ENCODE measurements at places on chromosomes 11 and 22. TPM values are rescaled to one million over a fixed set of nuclear protein-coding genes. Genes with fewer than 3 reads are reported as not detected.

Gene OR5A1
- not detected for total RNA-seq

Gene XBP1
- total RNA-seq: 139 TPM

Gene P2RY2
- not detected for total RNA-seq

DNA sequence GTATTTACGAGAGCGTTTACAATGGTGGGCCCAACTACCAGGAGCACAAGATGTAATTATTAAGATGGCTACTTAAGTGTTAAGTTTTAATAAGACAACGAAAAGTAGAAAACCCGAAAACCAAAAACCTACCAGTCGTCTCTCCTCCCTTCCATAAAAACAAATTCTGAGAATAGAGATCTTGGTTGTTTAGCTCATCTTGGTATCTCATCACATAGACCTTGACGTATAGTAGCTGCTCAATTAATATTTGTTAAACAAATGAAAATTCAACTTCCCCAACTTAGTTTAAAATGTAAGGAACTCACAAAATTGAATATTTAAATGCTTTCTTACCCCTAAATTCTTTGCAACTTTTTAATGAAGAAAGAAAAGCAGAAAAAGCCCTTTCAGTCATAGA lies 669 bp downstream of the KDM4D start:
- no peak for DNase-seq

DNA sequence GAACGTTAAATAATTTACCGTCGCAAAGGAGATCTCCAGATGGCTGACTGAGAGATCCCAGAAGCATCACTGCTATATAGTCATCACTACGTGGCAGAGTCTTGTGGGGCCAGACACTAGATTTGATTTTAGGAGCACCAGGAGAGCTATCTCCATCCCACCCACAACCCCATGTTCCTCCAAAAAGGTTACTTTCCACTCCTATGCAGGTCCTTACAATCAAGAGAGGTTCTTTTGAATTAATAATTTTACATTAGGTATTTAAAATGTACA lies 19.4 kb downstream of the GUCY1A2 start:
- no peak for DNase-seq

DNA sequence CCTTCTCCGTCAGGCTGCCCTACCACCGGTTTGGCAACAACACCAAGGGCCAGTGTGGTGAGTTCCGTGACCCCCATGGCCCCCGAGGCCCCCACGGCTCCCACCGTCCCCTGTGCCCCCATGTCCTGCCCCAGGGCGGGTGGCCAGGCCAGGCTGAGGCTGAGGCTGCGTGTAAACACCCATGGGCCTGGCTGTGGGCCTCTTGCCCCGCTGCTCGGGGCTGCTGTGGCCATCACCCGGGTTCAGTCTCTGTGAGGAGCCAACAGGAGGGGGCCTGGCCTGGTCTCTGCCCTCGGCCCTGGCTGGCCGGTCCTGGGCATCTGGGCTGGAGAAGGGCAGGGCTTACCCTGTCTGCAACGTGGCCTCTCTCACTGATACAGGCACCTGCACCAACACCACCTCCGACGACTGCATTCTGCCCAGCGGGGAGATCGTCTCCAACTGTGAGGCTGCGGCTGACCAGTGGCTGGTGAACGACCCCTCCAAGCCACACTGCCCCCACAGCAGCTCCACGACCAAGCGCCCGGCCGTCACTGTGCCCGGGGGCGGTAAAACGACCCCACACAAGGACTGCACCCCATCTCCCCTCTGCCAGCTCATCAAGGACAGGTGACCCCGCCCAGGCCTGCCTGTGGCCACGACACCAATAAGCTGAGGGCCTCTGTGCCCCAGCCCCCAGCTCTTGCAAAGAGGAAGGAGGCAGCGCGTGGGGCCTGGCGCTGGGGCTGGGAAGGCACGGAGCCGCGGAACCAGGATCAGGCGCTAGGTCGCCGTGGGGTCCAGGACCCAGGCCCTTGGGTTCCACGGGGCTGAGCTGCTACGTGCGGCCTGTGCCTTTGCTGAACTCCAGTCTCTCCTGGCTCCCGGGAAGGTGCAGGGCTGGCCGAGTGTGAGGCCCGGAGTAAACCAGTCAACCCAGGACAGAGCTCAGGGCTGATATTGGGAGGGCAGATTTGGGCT lies 29.0 kb downstream of the MUC2 start:
- DNase-seq: no peak

DNA sequence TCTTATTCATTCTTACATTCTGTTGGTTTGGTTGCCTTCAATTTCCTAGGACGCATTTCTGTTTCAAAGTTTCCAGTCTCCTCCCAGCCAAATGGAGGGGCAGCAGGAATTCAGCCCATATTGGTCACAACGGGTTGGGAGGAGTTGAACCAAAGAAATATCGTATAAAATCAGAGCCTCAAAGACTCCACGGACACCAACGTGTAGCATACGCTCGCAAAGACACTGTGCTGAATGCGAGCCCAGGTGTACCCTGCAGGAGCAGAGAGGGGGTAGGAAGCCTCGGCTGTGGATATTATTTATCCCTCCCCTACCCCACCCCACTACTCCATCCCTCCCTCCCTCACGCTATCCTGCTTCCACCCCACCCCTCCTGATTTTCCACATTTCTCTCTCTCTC lies 15.5 kb upstream of the CCND1 start:
- no peak for DNase-seq

All from CD4-positive, CD25-positive, alpha-beta regulatory T cell (primary cell).